ENCODE measurements at places on chromosomes 5 and 9.

DNA sequence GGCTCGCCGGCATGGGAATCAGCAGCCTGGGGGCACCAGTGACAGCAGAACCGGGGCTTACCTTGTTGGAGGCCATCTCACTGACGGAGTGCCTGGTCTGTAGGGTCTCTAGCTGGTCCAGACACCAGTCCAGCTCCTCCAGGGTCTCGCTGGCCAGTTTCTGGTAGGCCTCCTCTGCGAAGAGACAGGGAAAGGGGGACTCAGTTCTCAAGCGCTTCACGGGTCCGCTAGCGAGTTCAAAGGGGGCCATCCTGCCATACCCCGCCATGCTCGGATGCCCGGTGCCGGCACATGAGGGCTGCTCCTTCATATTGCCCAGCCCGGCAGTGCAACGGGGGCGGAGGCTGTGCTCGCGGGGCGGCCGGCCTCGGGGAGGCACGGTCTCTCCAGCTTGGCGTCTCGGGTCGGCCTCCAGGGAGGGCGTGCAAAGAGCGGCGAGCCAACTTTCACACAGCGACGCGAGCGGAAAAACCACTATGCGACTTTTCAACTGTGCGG lies 456.0 kb downstream of the RAB3C start:
- DNase-seq, result no peak

GRCh38 chr9:18629136-18629535 lies 155.2 kb downstream of the ADAMTSL1 start:
- no peak for DNase-seq

GRCh38 chr9:90853945-90854344 lies 52.3 kb downstream of the SYK start:
- DNase-seq, result no peak

- no peak for DNase-seq
These were observed 57.7 kb upstream of the NXNL2 start for GRCh38 chr9:88477300-88477751.

GRCh38 chr9:127463911-127464310 lies 12.6 kb downstream of the LRSAM1 start:
- no peak for DNase-seq

DNA sequence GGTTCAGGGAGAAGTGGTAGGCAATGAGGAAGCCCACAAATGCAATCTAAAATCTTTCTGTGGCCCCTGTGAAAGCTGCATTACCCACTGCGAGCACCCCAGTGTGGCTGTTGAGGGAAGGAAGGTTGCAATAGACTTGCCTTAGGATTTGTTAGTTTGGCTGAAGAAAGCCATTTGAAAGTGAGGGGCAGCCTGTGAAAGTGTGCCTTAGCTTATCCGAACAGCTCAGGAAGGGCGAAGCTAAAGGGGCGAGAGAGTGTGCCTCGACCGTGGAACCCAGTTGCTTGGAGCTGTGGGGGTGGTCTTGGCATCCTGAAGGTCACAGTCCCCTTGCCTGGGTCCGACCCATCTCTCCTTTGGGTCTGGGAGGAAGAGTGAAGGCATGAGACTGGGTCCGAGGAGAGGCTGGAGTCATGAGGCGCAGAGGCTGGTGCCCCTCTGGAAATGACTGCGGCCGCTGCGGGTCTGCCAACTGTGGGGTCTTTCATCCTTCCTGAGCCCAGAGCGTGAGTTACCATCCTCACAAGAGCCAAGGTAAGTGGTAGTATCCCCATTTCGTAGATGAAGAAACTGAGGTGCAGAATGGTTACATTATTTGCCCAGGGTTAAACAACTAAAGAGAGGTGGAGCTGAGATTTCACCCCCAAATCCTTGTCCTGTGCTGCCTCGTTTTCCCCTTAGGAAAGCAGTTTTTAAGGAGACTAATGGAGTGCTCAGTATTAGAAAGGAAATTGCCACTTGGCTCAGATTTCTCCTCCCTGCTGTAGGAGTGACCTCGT lies 24.4 kb downstream of the SLC25A25 start:
- no peak for DNase-seq

DNA sequence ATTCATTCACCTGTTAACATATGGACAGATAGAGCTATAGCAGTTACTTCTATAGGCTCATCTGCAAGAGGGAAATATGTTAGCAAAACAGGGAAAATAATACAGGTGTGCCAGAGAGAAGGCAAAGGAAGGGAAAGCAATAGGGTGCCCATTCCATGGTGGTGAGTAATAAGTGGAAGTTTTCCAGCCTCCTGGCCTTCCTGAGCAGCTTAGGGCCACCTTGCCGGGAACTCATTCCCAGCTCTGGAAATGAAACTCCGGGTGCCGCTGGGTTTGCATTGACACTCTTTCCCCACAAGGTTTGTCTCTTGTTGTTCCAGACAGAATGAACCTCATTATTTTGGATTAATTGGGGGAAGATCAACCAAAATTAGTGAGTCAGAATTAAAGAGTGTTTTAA lies 58.4 kb downstream of the SLC1A3 start:
- no peak for DNase-seq

DNA sequence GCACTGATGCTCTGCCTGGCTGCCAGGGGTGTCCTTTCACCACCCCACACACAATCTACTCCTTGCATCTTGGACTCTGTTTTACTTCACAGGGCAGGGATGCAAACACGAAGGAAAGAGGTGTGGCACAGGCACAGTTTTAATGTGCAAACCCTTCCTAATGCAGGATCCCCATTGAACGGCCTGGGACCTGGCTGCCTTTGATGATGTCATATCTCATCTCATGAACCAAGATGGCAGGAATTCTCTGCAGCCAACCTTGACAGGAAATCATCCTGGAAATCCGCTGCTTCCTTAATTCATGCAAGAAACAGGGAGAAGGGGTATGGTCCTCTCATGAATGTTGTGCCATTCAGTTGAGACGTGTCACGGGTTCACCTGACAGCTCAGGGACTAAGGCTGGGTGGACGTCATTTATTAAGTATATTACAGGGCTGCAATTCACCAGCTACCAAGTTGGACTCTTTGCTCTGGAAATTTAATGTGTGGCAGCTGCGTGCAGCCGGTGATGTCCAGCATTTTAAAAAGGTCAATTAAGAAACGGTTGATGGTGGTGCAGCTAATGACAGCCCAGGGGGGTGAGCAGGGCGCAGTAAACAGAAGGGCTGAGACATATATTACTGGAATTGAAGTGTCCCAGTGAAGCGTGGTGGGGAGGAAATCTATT lies 91.5 kb downstream of the LMNB1 start:
- no peak for DNase-seq

DNA sequence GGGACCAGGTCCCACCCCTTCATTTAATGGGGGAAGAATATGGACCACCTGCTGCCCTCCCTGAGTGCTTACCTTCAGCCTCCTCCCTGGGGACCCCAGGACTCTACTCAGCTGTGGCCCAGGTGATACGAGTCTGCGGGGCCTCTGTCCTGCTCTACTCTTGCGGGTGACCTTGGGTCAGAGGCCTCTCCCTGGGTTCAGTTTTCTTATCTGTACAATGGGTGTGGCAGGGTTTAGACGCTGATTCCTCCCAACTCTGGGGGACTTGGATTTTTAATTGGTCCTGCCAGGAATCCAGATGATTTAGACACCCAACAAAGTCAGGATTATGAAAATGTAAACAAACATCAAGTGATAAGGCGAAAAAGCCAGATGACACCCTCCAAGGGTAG lies 25.0 kb downstream of the FAM163B start:
- no peak for DNase-seq

GRCh38 chr5:138339091-138339456 lies 1.0 kb downstream of the FAM53C start:
- no peak for DNase-seq

GRCh38 chr5:74200560-74200959 lies 440.0 kb downstream of the ENC1 start:
- peak; percentile 48 for DNase-seq

GRCh38 chr5:102200861-102201260 lies 95.2 kb downstream of the SLCO4C1 start:
- no peak for DNase-seq

DNA sequence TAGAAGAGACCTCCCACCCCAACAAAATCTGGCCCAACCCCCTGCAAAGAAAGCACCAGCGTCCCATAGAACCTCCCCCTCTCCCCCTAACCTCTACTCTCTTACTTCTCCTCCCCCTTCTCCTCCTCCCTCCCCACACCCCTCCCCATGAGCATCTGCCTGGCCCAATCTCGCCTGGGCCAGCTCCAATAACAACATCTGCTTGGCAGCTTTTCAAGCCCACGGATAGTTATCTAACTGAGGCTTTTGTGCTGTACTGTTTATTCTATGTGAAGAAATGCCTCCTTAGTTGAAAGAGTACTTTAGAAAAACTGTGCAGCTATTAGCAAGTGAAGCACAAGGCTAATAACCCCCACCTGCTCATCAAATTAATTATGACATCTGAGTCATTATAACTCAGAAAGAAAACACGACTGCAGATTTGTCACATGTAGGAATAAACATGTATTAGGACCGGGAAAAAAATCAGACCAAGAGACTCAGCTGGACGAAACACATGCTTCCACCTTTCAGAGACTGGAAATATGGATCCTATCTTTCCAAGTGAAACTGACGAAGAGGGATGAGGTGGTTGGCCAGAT lies 42.8 kb downstream of the NFIB start:
- peak; percentile 67 for DNase-seq

DNA sequence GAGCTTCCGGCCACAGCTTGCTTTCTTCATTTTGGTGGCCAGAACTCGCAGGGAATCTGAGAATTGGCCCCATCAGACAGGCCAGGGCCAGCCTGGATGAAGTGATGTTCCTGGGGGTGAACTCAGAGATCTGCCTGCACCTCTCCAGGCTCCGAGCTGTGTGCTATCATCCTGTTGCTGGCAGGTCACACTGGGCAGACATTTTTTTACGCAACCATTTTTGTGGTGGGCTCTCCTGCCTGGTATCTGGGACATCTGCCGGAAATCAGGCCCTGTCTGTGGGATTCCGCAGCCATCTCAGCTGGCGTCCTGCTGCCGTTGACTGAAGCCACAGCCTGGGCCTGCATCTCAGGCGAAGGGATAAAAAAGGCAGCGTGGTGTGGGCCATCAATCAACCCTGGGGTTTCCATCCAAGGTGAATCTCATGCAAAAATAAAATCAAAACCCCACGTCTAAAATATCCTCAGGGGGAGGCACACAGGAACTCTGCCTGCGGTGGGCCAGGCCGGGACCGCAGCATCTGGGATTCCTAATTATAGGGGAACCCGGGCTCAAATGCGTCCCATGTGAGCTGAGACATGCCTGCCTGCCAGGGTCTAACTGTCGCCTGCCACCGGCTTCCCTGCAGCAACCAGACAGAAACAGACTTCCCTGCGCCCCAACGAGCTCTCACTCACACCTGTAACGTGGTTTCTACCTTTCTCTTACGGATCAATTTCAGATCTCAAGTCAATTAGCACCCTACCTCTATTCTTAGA lies 174.3 kb downstream of the SYK start:
- no peak for DNase-seq

- no peak for DNase-seq
These were observed 190.9 kb upstream of the TUT7 start for GRCh38 chr9:86545090-86545489.

- no peak for DNase-seq
These were observed 41.5 kb downstream of the PIP5K1B start for GRCh38 chr9:68746525-68746924.

GRCh38 chr5:18299166-18299565 lies 664.9 kb downstream of the TAF11L14 start:
- no peak for DNase-seq

GRCh38 chr9:107465467-107466451 lies 23.8 kb downstream of the KLF4 start:
- no peak for DNase-seq

- DNase-seq, result no peak
These were observed 74.8 kb downstream of the ST8SIA4 start for GRCh38 chr5:100828071-100828897.

- DNase-seq, result no peak
These were observed 39.6 kb upstream of the FGF1 start for GRCh38 chr5:142725231-142726187.

- no peak for DNase-seq
These were observed 181.0 kb upstream of the CD180 start for GRCh38 chr5:67377631-67378030.

DNA sequence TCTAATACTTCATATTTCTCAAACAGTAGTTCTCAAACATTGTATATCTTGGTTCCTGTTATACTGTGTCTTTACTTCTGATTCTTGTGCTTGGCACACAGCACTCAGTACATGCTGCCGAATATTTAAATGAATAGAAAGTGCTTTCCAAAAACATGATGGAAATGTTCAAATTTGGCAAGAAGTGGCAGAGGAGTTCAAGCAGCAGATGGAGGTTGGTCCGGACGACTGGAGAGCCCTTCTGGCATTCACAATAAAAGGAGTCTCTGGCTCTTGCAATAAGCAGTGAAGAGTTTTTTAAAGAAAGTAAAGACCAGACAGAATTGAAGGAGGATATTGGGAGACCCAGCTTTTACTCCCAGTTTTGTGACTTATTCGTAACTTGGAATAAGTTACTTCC lies 36.3 kb downstream of the TSTD2 start:
- DNase-seq, result no peak

- DNase-seq, result no peak
These were observed 18.9 kb downstream of the RPS23 start for GRCh38 chr5:82259172-82259800.

- no peak for DNase-seq
These were observed 131.2 kb downstream of the SPOCK1 start for GRCh38 chr5:137367951-137368350.

GRCh38 chr9:99437145-99437544 lies 215.1 kb downstream of the SEC61B start:
- DNase-seq, result peak; percentile 30

GRCh38 chr5:110880413-110880812 lies 141.6 kb downstream of the SLC25A46 start:
- DNase-seq, result no peak

DNA sequence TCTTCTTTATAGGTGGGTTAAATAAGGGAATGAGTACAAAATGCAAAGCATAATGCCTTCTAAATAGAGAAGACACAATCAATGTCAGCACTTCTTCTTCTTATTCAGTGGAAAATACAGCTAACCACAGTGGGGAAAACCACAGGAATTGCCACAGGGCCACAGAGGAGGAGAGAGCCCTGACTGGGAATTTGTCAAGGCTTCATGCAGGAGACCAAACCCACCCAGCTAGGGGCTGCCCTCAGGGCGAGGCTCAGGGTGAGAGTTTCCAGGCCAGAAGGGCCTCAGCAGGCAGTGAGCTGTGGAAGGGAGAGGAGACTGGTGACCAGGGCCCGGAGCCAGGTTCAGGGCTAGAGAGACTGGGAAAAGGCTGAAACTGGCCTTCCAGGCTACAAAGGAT lies 279.1 kb downstream of the MSX2 start:
- no peak for DNase-seq

DNA sequence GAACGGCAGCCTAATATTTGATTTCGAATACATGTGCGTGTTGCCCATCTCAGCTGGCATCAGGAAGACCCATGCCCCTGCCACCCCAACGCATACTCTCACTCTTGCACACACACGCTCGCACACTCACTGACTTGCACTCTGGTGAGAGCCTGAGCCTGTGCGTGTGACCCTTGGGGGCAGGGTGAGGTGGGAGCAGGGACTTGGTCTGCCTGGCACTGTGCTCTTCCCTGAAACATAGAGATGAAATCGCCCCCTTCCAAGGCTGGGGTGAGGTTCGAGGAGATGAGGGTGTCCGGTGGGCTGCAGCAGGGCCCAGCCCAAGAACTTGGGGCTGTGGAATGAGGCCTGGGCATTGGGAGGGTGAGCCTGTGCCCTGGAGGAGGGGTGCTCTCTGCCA lies 1.2 kb downstream of the LCN9 start:
- no peak for DNase-seq

Measured in SHP77 (cell line).